Foreskin fibroblast (primary cell): ENCODE measurements at places on chromosomes 4 and X.
A peak's percentile ranks its signal among the peaks of the same experiment; 100 is the strongest.

DNA sequence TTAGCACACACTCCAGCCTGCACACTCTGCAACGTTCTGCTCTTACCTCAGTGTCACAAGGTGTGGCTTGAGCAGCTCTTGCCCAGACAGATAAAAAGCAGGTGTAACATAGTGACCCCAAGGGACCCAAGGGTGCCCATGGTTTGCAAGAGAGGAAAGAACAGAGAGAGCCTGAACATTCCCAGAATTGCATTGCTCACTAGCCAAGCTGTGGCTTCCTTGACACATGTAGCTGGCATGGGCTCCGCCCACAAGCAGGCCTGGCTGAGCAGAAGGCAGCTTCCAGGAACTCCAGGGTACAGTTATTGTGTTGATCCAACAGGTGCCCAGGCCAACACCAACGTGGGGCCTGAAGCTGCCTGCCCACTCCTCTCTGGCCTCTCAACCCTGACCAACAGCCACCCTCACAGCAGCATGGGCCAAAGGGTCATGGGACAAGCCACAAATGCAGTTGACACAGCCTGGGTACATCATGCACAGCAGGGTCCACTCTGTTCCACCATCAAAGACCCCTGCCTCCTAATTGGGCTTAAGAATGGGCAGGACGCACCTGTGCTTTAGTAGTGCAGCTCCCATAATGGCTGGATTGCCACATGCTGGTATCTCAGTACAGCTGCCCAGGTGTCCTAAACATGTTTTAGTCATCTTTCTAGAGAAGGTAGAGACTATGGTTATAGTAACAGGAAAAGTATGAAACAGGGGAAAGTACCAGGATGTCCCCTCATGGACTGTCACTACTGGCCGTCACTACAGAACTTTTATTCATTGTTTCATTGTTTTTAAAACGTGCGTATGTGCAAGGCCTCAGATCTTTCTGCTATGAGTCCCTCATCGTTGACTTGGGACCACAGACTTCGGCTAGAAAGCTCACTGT, 73.7 kb upstream of the ACSL1 start:
- no peak for DNase-seq

DNA sequence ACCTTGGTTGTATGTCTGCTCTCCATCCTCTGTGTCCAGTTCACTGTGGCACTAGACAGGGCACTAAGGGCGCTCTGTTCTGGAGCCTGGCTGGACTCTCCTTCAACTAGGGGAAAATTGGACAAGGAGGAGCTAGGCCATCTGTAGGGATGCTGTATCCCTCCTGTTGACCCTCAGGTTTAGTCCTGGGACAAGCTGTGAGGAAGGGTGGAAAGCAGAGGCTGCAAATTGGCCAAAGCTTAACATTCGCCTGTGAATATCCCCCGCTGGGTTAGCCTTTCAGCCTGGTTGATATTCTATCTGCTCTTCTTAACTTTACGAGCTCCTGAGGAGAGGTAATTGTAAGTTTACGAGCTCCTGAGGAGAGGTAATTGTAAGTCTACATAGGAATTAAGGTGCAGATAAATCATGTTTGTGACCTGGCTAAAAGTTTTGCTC, 64.4 kb upstream of the ENPEP start:
- no peak for DNase-seq

- DNase-seq, result no peak
Observed at GRCh38 chrX:39601231-39602177, 496.3 kb downstream of the BCOR start.

GRCh38 chrX:20378233-20378920, 111.7 kb upstream of the RPS6KA3 start:
- DNase-seq, result no peak

DNA sequence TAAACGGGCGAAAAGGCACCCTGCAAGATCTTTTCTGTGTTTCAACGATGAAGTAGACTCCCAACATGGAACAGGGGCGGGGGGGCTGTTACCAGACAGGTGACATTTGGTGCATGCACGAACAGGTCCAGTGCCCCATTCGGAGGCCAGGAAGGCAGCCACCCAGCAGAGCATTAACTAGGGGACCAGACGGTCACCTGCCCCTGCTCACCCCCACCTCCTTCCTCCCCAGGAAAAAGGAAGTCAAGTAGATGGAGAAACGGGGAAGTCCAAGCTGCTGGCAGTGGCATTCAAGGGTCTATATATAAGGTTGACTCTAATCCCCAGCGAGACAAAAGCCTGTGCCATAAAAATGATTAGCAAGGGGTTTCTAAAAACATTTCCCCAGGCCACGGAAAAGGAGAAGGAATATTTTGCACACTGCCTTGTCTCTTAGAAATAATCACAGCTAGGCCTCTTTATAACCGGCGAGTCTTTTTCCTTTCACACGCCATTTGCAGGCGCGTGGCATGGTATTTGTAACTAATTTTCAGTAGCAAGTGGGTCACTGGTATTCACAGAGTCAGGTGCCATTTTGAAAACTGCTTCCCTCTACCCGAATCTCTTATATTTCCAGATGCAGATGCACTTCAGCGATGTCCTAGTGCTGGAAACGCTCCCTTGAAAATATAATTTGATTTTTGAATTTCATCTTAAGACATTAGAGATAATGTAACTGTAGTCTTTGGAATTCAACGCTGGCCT, 1.2 kb upstream of the TMSB4X start:
- DNase-seq, result no peak

GRCh38 chrX:31609130-31609529, 537.3 kb upstream of the FTHL17 start:
- DNase-seq, result peak; percentile 72

DNA sequence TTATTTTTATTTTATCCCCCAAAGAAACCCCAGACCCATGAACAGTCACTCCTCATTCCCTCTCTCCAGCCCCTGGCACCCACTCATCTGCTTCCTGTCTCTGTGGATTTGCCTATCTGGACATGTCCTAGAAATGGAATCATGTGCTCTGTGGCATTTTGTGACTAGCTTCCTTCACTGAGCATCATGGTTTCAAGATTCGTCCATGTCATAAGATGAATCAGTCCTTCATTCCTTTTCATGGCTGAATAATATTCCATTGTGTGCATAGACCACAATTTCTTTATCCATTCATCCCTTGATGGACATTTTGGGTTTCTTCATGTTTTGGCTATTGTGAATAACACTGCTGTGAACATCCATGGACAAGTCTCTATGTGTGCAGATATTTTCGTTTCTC, 10.2 kb downstream of the ABCD1 start:
- no peak for DNase-seq

DNA sequence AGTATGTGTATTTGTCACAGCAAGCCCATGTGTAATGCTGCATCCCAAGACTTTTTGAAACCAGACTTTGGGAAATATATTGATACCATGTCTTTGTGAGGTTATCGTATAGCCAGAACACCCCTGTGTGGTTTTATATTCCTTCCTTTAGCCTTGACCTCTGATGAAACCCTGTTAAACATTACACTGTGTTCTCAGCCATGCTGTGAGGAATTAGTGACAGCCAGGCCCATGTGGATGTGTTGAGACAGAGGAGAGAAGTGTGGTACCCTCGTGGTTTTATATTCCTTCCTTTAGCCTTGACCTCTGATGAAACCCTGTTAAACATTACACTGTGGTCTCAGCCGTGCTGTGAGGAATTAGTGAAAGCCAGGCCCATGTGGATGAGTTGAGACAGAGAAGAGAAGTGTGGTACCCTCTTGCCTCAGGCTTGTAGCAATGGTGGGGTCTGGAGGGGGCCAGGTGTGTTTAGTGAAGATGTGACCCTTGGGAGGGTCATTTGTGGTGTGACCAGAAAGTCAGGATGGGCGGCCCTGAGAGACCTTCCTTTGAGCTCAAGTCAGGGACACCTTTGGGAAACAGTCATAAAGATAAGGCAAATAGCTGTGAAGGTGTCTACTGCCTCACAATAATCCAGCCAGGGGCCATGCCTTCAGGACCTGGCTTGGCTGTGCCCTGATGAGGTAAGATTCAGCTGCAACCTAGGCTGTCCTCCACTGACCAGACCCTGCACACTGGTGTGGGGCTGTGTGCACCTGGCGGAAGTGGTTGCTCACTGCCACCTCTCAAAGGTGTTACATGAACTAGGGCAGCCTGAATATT, 110.0 kb downstream of the IRF2 start:
- no peak for DNase-seq

- no peak for DNase-seq
Observed at GRCh38 chrX:153727123-153727931, 2.7 kb downstream of the ABCD1 start.

DNA sequence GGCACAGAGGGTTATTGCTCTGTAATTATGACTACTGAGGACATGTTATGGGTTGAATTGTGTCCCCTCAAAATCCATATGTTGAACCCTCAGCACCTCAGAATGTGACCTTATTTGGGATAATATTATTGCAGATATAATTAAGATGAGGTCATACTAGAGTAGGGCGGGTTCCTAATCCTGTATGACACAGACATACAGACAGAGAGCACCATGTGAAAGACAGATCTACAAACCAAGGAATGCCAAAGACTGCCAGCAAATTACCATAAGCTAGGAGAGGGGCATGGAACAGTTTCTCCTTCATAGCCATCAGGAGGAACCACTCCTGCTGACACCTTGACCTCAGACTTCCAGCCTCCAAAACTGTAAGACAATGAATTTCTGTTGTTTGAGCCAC, 115.2 kb upstream of the OTUD4 start:
- DNase-seq, result peak; percentile 32

- peak; percentile 14 for DNase-seq
Observed at GRCh38 chr4:108210989-108211835, 42.5 kb upstream of the LEF1 start.

DNA sequence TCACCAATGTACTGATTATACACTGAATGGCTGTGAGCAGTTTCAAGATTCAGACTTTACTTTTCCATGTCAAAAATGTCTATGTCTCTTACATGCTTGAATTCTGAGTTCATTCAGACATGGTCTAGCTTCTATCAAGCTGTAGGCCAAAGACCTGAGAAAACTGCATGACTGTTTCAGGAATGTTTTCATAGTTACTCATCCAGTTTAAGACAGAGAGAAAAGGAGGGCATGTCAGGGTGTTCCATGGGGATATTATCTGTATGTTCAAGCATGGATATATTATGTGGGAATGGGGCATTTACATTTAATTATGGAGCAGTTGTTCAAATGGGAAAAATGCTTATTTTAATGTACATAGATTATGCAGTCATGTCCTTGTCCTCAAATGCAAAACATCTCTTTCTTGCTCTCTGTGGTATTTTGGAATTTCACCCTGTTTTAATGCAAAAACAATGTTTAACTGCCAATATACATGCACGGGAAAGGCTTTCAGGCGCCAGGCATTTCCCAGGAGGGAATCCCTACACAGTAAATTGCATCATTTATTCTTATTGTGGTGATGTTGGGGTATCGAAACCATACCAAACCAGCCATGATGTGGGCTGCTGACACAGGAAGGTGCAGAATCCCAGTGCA, 429.1 kb upstream of the INTU start:
- DNase-seq, result peak; percentile 65
